ENCODE measurements at places on chromosomes 12 and 14. TPM values are rescaled to one million over a fixed set of nuclear protein-coding genes. Genes with fewer than 3 reads are reported as not detected.

Gene MIP
- not detected for total RNA-seq

Gene CLECL1
- total RNA-seq, result not detected

Gene OR10AD1
- not detected for total RNA-seq

Gene INF2
- total RNA-seq, result 52.3 TPM

Gene PRB2
- not detected for total RNA-seq

Gene SPSB2
- 3.0 TPM for total RNA-seq

Gene KRT5
- total RNA-seq, result not detected

Gene CCDC38
- not detected for total RNA-seq

Gene ANO4
- total RNA-seq, result not detected

Gene CD27
- 0.27 TPM for total RNA-seq

Gene SERPINA10
- not detected for total RNA-seq

Gene CLEC9A
- 0.22 TPM for total RNA-seq

Gene ITGA7
- 354 TPM for total RNA-seq

Gene SLC35F4
- not detected for total RNA-seq

Gene MANSC4
- total RNA-seq, result not detected

Gene KRT71
- not detected for total RNA-seq

Gene EML1
- 47.1 TPM for total RNA-seq

Gene KRT77
- not detected for total RNA-seq

Gene C14orf119
- 29.4 TPM for total RNA-seq

Gene CLEC1A
- total RNA-seq, result 2.3 TPM

Gene TBX3
- total RNA-seq, result 24.4 TPM

Gene SSTR1
- total RNA-seq, result 0.20 TPM

Gene PDZRN4
- not detected for total RNA-seq

Gene SAMD15
- not detected for total RNA-seq

Gene TNS2
- total RNA-seq, result 106 TPM

Gene CDCA3
- total RNA-seq, result 0.98 TPM

Gene LRP1-AS
- total RNA-seq, result not detected

Gene PROX2
- not detected for total RNA-seq
